Ovary (tissue), 10 donors: ENCODE measurements at places on chromosomes 2 and 18. TPM values are rescaled to one million over a fixed set of nuclear protein-coding genes. Genes with fewer than 3 reads are reported as not detected.

DNA sequence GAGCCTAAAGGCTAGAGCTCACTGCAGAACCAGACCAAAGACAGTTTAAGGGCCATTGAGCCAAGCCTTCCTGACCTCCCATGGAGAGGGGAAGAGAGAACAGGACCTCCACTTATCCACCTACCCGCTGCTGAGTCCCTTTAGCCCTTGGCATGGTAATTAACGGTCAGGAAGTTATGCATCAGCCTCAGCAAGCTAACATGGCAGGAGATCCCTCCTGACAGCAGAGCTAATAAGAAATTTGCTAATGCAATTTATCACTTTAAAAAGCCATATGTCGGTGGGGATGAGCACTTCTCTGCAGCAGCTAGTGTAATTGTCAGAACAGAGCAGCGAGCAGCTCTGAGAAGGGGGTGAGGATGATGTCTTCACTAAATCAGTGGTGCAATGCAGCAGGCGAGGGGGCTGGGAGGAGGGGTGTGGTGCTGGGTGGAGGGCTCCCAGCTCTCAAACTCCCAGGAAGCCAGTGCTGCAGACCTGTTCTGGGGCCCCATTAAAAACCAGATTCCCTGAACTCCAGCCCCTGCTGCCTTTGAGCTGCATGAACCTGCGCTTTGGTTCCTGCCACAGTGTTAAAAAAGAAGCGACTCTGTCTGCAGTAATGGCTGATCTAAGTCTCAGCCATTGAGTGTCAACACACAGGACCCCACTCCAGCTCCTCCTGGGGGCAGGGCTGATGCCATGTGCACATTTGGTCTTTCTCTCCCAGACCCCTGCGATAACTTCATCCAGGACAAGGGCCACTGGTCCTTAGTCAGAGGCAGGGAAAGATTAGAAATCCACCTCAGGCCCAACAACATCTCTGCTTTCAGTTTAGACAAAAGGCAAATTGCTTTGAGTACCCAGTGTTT, 84.2 kb upstream of the STPG4 start:
- no peaks in the 10 kb centered on the region for H3K27me3 ChIP-seq
- DNase-seq = no peak
- H3K27ac ChIP-seq = no peak overlapping the region
- no peak overlapping the region for H3K4me3 ChIP-seq
- H3K4me1 ChIP-seq = peaks cover 2% of the 10 kb centered on the region

DNA sequence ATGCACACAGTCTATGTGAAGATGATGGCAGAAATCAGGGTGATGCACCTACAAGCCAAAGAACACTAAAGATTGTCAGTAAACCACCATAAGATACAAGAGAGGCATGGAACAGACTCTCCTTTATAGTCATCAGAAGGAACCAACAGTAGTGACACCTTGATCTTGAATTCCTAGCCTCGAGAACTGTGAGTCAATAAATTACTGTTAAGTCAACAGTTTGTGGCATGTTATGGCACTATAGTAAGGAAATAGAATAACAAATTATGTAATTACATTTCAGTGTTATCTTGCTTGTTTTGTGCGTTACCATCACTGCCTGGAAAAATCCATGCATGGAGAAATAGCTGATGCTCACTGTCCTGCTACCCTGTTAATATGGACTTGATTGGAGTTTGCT, 110.2 kb upstream of the LRP1B start:
- H3K36me3 ChIP-seq = no peaks in the 10 kb centered on the region
- DNase-seq = no peak
- H3K4me1 ChIP-seq = no peaks in the 10 kb centered on the region

- H3K27ac ChIP-seq = no peak overlapping the region
- H3K36me3 ChIP-seq = no peaks in the 10 kb centered on the region
- H3K4me3 ChIP-seq = no peak overlapping the region
- H3K4me1 ChIP-seq = no peaks in the 10 kb centered on the region
- no peak for DNase-seq
- no peaks in the 10 kb centered on the region for H3K27me3 ChIP-seq
These were observed 25.4 kb downstream of the CYBRD1 start for GRCh38 chr2:171547720-171548119.

DNA sequence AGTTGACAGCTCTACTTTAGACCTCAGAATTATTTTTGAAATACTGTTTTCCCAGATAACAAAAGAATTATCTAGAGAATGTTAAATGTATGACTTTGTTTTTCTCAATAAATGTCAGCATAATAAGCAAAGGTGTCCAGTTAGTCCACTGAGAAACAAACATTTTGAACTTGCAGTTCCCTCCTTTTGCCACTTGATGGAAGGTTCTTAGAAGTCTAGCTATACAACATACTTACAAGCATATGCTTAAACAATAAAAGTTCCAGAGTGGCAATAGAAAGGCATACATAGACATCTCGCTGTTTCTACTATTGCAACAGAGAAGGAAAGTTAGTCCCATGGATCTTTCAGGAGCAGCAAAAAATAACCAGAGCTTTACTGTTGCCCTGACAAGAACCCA, 11.8 kb downstream of the NDUFA10 start:
- no peaks in the 10 kb centered on the region for H3K4me1 ChIP-seq
- no peak for DNase-seq
- no peak overlapping the region for H3K27ac ChIP-seq

DNA sequence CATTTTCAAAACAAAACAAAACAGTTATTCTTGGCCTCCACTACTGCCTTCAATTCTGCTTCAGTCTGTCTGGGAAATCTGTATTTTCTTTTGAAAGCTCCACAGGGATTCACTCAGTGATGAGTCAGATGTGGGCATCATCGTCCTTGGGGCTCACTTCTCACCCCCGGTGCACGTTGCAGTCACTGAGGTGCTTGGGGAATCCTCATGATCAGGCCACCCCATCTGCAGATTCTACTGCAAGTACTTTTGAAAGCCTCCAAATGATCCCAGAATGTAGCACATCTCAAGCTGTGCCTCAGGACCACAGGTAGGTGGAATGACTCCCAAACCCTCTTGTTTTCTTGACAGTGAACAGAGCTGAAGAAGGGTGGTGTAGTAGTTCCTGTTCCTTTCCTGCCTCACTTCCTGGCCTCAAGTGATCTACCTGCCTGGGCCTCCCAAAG, 34.3 kb downstream of the LPIN2 start:
- no peaks in the 10 kb centered on the region for H3K36me3 ChIP-seq
- no peaks in the 10 kb centered on the region for H3K27me3 ChIP-seq
- no peak for DNase-seq
- no peak overlapping the region for H3K27ac ChIP-seq

- no peaks in the 10 kb centered on the region for H3K36me3 ChIP-seq
- H3K4me1 ChIP-seq = peaks cover 2% of the 10 kb centered on the region
- no peak overlapping the region for H3K4me3 ChIP-seq
- H3K27ac ChIP-seq = no peak overlapping the region
These were observed 2.7 kb upstream of the PPP1CB start for GRCh38 chr2:28748941-28749340.

DNA sequence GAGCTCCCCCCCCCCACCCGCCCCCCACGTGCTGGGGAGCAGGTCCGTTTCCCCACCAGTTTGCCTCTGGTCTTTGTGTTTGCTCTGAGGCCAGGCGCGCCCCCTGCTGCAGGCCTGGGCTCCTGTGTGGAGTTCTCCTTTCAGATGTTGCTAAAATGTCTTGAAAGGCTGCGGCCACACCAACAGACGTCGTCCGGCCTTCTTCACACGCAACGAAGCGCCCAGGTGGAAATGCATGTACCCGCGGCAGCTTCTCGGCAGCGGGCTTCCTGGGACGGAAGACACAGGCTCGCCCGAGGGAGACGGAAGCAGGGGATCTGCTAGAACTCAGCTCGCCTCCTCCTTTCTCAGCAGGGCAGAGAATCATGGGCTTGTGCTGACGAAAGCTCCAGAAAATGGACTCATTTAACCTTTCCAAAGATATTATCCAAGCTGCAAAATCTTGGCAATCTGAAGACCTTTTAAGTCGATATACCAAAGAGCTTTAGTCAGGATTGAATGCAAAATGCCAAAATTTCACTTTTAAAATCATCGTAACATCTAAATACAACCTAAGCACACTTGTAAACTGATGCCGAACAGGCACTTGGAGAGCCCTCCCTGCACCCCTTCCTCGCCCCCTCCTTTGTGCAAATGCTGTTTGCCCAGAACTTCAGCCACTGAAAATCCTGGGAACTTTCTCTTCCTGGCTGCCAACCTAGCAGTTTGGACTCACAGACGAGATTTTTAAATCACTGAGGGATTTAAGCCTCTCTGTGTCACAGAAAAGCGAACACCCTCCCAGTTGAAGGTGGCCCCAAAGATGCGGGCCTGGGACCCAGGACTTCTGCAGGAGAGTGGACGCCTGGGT, 125.5 kb upstream of the ZNF516 start:
- peak; percentile 83 for DNase-seq
- peak overlapping the region; percentile 24 for H3K4me3 ChIP-seq
- H3K27ac ChIP-seq = peak overlapping the region; percentile 85
- H3K27me3 ChIP-seq = no peaks in the 10 kb centered on the region
- H3K4me1 ChIP-seq = peaks cover 5% of the 10 kb centered on the region
- no peaks in the 10 kb centered on the region for H3K36me3 ChIP-seq

DNA sequence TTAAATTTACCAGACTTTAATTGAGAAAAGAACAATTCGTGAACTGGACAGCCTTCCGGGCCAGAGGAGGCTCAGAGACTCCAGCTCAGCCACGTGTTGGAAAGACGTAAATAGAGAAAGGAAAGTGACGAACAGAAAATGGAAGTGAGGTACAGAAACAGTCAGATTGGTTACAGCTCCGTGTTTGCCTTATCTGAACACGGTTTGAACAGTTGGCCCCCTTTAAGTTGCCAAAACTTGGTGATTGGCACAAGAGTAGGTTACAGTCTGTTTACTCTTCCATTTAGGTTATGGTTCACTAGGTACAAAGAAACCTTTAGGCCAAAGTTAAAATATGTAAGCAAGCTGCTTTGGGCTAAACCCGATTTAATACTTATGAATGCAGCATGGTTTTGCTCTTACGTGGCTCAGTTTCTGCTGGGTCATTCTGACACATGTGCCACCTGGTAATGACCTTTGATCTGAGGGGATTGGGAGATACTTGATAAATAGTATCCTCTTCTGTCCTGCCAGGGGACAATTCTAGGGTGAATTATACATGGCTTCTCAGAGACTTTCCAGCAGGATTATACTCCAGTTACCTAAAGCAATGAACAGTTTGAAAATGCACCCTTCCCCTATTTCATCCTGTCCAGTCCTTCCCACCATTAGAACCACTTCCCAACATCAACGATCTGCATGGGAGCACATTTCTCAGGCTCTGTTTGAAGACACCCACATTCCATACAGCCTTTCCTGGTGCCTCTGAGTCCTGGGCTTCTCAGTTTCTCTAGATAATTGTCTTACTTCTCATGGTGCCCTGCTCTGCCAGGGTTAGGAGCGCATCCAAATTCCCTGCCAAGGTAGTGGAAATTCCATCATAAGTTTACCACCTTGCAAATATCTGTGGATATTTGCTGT, 65.1 kb upstream of the TGIF1 start:
- H3K27ac ChIP-seq = no peak overlapping the region
- no peaks in the 10 kb centered on the region for H3K27me3 ChIP-seq

DNA sequence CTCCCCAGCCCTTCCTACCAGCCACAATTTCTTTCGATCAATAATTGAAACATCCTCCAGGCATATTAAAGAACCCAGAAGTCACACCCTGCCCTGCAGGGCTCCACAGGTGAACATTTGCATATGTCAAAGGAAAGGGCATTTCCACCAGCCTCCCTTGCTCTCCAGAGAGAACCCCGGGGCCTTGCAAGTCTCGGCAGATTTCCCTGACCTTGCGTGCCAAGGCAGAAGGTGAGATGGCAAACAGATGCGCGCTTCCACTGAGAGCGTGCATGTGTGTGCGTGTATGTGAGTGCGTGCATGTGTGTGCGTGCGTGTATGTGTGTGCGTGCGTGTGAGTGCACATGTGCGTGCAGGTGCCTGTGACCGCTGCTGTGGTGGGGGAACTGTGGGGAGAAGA, 120.3 kb downstream of the INO80D start:
- H3K36me3 ChIP-seq = no peaks in the 10 kb centered on the region
- H3K4me1 ChIP-seq = no peaks in the 10 kb centered on the region
- H3K27ac ChIP-seq = no peak overlapping the region
- no peaks in the 10 kb centered on the region for H3K27me3 ChIP-seq
- no peak for DNase-seq

DNA sequence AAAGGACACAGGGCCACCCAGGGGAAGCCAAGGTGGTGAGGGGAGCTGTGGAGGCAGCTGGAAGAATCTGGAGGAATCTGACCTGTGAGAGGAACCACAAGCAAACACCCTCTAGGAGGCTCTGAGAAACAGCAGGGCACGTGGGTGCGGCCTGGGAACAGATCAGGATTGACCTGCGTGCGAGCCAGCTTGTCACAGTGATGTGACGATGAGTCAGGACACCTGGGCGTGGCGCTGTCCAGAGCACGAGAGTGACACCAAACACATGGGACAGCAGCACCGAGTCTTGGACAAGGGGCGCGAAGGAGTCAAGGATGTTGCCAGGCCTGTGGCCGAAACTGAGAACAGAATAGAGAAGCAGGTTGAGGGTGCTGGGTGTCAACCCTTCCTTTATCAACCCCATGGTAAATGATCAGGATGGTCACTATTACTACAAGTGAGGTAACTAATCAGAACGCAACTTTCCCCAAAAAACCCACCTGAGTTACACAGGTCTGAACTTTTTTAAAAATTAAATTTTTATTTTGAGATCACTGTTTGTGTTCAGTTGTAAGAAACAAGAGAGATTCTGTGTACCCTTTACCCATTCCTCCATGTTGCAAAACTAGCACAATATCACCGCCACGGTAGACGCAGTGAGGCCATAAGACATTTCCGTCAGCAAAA, 637 bp upstream of the SFT2D3 start:
- DNase-seq = peak; percentile 47
- no peak overlapping the region for H3K27ac ChIP-seq
- peak overlapping the region; percentile 85 for H3K4me3 ChIP-seq
- peaks cover 3% of the 10 kb centered on the region for H3K4me1 ChIP-seq
- no peaks in the 10 kb centered on the region for H3K27me3 ChIP-seq
- no peaks in the 10 kb centered on the region for H3K36me3 ChIP-seq

GAREM2 gene
- polyA plus RNA-seq = 3.1 TPM

TSPYL6 gene
- 0.05 TPM for polyA plus RNA-seq

PSMA8 gene
- not detected for polyA plus RNA-seq

MAP2 gene
- polyA plus RNA-seq = 5.4 TPM

ETAA1 gene
- polyA plus RNA-seq = 8.8 TPM

ZC3H6 gene
- polyA plus RNA-seq = 8.7 TPM

SERPINB12 gene
- not detected for polyA plus RNA-seq

RAPGEF4 gene
- 24.6 TPM for polyA plus RNA-seq

IL18R1 gene
- 1.5 TPM for polyA plus RNA-seq

CTAGE1 gene
- polyA plus RNA-seq = not detected

DOK6 gene
- polyA plus RNA-seq = 3.9 TPM

ARHGEF4 gene
- 9.6 TPM for polyA plus RNA-seq
